ENCODE measurements at places on chromosomes 4 and X.
A peak's percentile ranks its signal among the peaks of the same experiment; 100 is the strongest.

DNA sequence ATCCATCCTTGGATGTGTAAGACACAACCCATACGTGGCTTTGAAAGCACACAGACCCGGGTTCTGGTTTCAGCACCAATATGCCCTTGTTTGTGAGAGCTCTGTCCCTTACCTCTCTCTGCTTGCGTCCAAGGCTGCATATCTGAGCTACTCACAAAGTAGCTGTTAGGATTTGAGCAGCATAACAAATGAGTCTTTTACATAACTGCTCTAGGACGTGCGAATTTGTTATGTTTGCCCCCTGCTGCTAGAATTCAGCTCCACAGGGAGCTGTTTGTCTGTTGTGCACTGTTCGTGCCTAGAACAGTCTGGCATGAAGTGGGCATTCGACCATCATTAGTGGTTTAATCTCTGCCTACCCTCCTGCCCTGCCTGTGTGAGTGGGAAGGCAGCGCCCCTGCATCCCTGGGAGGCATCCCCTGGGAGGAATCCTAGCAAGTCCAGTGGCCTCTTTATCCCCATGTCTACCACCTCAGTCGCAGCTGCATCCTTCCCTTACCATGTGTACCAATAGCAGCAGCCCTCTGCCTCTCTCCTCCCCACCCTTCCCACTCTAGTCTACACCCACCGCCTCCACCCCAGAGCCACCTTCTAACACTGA, 42.1 kb downstream of the SLC2A9 start:
- DNase-seq: no peak

DNA sequence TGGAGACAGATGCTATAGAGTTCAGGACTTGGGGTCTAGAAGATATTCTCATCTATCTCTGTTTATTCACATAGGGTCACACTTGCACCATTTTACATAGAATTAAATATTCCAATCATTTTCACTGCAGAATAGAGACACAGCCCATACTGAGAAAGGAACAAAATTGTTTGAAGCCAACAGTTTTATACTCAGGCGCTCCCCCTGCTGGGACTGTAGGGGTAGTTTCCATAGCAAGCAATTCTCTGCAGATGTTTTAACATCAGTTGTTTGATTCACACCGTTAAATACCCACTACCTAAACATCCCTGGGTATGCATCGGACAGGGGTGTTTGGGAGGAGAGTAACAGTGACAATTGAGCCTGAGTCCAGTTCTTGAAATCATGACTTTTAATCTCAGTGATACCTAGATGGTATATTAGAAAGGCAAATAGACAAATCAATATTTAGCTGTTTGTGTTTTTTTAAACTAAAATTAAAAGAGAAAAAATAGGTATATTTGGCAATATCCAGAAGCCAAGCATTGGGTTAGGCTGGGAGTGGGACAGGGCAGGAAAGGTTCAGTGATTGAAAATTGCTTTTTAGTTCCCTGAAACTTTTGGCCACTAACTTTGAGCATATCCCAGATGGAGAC, 33.8 kb downstream of the LONRF3 start:
- DNase-seq: peak; percentile 7

DNA sequence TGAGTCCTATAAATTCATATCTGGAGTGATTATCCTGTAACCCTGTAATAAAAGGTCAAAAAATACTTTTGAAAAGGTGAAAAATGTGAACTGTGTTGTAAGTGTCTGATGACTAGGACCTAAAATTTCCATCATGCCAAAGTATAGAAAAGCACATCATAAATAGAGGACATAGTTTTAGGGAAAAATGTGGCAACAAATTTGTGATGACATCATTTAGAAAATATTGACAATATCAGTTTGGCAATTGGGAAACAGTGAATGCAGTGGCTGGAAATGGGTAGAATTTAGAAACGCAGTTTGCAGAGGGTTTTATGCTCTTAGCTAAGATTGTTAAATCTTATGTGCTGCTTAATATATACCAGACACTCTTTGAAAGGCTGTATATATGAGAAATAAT, 1464.8 kb downstream of the RAPGEF2 start:
- DNase-seq: no peak

DNA sequence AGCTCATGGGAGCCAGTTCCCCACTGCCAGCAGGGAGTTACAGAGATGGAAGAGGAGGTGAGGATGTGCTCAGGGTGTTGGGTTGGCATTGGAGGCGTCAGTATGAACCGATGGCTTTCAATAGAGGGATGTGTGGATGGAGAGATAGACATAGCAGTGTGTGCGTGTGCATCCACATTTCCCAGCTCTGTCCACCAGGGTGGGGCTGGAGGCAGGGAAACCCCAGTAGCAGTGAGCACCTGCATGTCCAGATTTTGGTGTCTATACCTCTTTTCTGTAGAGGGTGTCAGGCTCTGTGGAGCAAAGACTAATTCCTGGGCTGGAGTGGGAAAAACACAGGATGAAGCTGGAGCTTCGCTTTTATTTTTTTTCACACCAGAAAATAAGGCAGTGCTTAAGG, 37.2 kb upstream of the HGFAC start:
- DNase-seq: no peak

- no peak for DNase-seq
These were observed 307.0 kb downstream of the FSTL5 start for GRCh38 chr4:161856711-161857326.

- no peak for DNase-seq
These were observed 10.8 kb upstream of the CITED1 start for GRCh38 chrX:72316408-72317110.

DNA sequence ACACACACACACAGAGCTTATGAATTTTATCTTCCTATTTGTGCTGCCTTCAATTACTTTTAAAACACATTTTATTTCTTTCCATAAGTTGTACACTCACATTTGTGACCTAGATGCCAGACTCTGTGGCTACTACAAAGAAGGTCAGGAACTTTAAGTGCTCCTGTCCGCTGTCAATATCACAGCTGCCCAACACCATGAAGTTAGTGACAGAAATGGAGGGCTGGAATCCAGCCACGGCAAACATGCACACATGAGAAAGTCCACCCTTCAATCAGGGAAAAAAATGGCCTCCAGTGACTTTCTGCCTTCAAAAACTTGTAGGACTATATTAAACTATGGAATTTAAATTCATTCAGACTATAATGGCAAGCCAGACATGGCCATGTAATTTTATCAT, 334.4 kb upstream of the FSTL5 start:
- no peak for DNase-seq

GRCh38 chr4:106816496-106816895, 219.6 kb downstream of the DKK2 start:
- no peak for DNase-seq

- DNase-seq: no peak
These were observed 78.2 kb downstream of the BEND4 start for GRCh38 chr4:42074294-42074693.

DNA sequence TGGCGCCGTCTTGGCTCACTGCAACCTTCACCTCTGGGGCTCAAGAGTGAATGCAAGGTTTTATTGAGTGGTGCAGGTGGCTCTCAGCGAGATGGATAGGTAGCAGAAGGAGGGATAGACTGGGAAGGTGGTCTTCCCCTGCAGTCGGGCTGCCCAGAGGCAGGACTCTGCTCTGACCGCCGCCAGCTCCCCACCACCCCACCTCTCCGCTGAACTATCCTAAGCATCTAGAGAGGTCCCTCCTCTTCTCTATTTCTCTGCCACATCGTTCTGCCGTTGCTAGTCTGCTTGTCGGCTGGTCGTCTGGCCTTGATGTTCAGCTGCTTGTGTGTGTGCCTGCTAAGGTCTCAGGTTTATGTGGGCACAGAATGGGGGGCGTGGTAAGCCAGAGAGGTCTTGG, 54.5 kb upstream of the UGT2B15 start:
- no peak for DNase-seq

GRCh38 chrX:44068043-44068442, 94.9 kb upstream of the NDP start:
- DNase-seq: no peak

- no peak for DNase-seq
These were observed 166.4 kb downstream of the TRIML1 start for GRCh38 chr4:188305690-188306089.

GRCh38 chr4:160877087-160877790, 1286.6 kb downstream of the FSTL5 start:
- DNase-seq: no peak

DNA sequence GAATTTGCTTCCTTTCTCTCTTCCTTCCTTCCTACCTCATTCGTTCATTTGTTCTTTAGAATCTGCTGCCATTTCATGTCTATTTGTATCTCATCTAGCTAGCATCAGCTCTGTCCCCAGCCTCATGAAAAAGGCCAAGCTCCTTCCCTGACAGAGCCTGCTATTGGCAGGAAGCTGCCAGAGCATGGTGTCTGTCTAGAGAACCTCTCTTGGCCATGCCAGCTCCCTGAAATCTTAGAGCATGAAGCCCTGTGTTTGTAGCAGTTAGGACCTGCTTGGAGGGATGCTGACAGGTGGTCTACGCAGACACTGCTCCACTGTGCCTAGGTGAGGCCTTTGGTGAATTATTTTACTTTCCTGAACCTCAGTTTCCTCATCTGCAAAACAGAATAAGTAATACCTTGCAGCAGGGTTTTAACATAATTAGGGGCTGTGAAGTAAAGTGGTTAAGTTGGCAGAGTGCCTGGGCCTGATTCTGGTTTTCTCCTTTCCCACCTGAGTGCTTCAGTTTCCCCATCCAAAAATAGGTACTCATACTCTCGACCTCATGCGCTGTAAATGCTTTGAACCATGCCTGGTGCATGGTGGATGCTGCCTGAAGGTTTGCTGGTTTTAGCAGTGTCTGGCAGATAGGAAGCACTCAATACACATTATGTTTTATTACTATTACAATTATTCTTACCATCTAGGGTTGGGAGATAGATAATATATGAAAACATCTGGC, 4.7 kb downstream of the PTTG2 start:
- DNase-seq: no peak

- DNase-seq: no peak
These were observed 11.2 kb upstream of the MED14 start for GRCh38 chrX:40746521-40746920.

- peak; percentile 87 for DNase-seq
These were observed 8.6 kb downstream of the APEX2 start for GRCh38 chrX:55008571-55009358.

- no peak for DNase-seq
These were observed 86.7 kb downstream of the AKAP4 start for GRCh38 chrX:50114113-50114512.

DNA sequence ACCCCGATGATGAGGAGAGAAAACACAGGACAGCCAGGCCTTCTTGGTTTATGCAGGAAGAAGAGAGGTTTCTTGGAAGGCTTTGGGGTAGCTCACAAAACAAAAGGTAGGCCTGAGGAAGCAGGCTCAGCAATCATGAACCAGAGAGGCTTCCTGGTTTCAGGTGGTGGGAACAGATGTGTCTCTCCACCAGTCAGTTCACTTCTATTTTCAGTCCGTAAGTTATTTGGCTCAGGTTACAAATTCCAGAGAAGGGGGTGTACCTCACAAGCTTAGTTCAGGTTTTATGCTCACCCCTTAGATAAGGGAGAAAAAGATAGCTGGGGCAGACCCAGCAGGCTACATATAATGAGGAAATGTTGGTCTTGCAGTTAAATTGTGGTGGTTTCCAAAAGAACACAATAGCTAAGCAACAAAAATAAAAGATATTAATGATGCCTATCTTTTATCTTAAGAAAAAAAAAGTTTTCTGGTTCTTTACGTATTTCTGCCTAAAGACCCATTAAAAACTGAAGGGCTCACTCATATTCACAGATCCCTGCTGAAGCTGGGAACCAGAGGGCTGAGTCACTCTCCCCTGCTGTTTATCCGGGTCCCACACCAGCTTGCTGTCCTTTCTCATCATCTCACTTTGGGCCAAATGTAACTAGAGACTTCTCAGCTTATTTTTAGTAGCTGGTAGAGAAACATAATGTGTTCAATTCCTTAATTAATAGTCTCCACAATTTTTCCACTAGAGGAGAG, 177.0 kb downstream of the CAMK2D start:
- no peak for DNase-seq

DNA sequence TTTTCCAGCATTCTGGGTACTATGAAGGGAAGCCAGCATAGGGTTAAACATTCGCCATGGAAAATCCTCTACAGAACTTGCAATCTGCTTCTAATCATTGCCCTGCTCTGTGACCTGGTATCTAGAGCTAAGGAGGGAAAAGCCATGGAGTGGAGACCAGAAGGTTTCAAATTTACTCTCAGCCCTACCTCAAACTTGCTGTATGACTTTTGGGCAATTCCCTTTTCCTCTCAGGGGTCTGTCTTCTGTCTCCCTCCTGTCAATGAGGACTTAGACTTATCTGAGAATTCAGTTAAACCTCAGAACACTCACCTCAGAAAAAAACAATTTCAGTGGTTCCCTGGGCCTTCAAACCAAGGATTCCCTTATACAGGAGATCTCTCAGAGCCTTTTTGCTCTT, 29.1 kb downstream of the ARHGEF9 start:
- no peak for DNase-seq

- DNase-seq: no peak
These were observed 752 bp downstream of the MBTPS2 start for GRCh38 chrX:21840193-21840545.

DNA sequence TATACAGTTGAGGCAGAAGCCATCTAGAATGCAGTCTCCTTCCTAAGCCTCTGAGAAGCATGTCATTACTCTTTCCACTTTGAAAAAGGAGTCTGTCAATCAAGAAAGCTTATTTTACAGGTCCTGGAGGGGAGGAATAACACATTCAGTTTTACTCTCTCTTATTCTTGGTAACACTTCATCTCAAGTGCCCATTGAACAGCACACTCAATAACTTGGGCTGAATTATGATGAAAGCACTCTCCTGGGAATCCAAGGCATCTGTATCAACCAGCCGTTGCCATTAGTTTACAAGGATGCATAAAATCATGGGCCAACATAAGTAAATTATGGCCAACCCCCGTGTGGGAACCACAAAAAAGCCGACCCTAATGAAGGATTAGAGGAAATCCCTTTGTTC, 282.4 kb downstream of the C4orf33 start:
- DNase-seq: no peak
